ENCODE measurements at places on chromosomes 1 and 21. TPM values are rescaled to one million over a fixed set of nuclear protein-coding genes. Genes with fewer than 3 reads are reported as not detected.

The RNU1-3 gene
- not detected for total RNA-seq

The FMOD gene
- not detected for total RNA-seq

The GIPC2 gene
- 0.03 TPM for total RNA-seq

The WNT3A gene
- not detected for total RNA-seq

The GJA9 gene
- not detected for total RNA-seq

The BRINP3 gene
- total RNA-seq, result not detected

The ASCL5 gene
- 0.13 TPM for total RNA-seq

The HUNK gene
- total RNA-seq, result 1.4 TPM

The COL9A2 gene
- total RNA-seq, result 0.56 TPM

The ITLN2 gene
- total RNA-seq, result 0.85 TPM

The HSPB7 gene
- total RNA-seq, result not detected
